ENCODE measurements at places on chromosomes 12 and 14. TPM values are rescaled to one million over a fixed set of nuclear protein-coding genes. Genes with fewer than 3 reads are reported as not detected.

DNA sequence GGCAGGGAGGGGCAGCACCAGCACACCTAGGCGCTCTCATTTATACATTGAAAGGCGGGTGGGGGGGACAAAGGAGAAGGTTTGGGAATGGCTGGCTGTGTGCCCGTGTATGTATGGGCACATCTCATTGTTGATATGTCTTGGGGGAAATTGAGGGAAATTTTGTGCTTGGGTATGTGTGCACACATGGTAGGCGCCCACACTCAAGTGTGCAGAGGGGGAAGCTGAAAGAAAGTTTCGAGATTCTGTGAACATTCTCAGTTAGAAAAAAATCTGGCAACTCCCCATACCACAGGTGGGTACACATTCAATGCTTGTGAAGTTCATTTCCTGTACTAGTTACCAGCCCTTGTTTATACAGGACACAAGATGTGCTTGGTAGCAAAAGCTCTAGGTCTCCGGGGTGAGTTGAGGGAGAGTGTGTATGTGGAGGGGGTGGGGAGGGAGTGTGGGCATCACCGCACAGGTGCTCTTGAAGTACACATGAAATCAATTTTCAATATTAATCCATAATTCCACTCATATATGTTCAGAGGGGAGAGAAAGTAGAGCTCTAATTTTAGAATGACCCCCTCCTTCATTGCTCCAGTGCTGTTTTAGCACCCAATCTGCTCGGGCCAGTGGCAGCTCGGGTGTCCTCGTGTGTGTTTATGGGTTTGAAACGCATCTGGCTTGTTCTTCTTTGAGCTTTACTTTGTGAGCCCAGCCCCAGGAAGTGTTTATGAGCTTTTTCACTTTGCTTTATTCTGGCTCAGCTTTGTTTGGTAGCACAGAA lies 286.0 kb downstream of the ZFP36L1 start:
- H3K27ac ChIP-seq, result no peak overlapping the region
- H3K36me3 ChIP-seq, result no peaks in the 10 kb centered on the region
- no peaks in the 10 kb centered on the region for H3K27me3 ChIP-seq
- H3K4me3 ChIP-seq, result no peak overlapping the region

GRCh38 chr14:21768116-21768874 lies 94.7 kb upstream of the OR4E1 start:
- H3K4me3 ChIP-seq, result no peak overlapping the region
- DNase-seq, result no peak
- no peak overlapping the region for H3K27ac ChIP-seq

Gene TAS2R20
- 5.4 TPM for total RNA-seq

Gene SELPLG
- 1.1 TPM for total RNA-seq

All from osteoblast (primary cell).